Stimulated activated CD8-positive, alpha-beta memory T cell treated with anti-CD3 and anti-CD28 coated beads, Interleukin-12 subunit alpha, Interleukin-12 subunit beta, amount 100 ng/mL, for 4 hours (primary cell): ENCODE measurements at places on chromosomes 11 and 22.

GRCh38 chr11:69059429-69059828 lies 10.7 kb downstream of the TPCN2 start:
- no peak for DNase-seq

- DNase-seq, result no peak
These were observed 5.6 kb downstream of the PLAAT2 start for GRCh38 chr11:63557570-63557969.

GRCh38 chr11:75524665-75525432 lies 892 bp downstream of the GDPD5 start:
- no peak for DNase-seq

DNA sequence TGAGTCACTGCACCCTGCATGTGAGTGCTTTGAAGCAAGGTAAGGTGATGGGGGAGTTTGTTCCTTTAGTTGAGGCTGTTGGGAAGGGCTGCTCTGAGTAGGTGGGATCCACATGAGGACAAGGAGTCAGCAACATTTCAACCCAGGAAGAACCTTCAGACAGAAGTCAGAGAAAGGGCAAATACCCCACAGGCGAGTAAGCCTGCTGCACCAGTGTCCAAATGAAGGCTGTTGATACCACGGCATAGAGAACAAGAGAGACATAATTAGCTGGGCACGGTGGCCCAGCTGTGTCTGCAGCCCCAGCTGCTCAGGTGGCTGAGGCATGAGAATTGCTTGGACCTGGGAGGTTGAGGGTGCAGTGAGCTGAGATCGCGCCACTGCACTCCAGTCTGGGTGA lies 54.3 kb upstream of the CLMP start:
- no peak for DNase-seq

- no peak for DNase-seq
These were observed 119.5 kb downstream of the ENTHD1 start for GRCh38 chr22:39773976-39774539.

DNA sequence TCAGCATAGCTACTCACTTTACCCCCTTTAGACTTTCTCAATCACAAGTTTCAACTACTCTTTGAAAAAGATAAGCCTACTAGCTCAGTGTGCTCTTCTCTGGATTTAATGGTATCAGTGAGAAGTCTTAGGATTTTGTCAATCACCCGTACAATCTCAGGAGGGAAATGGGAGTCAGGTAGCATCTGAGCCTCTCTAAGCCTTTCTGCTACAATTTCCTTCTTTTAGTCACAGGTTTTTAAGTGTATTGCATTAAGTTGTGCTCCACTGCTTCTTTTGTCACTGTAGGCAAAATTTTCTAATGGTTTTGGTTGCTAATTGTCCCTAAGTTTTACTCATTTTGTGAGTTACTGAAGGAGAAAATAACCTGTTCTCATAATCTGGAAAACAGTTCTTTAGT lies 758.5 kb upstream of the CCDC90B start:
- no peak for DNase-seq

DNA sequence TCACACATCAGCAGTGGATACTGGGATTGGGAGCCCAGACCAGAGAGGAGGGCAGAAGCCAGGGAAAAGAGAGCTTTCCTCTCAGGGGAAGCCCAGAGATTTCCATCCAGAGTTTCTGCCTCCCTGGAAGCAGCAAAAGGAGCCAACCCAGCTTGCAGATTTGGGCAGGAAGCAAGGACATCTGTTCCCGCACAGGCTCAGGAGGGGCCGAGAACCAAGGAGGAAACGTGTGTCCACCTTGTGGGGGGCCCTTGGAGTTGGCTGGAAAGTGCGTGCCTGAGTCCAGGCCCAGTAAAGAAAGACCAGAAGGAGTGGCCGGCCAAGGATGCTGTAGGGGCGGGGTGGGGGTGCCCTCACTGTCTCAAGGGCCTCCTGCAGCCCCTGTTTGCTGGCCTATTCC lies 6.0 kb upstream of the NPTXR start:
- DNase-seq, result no peak

DNA sequence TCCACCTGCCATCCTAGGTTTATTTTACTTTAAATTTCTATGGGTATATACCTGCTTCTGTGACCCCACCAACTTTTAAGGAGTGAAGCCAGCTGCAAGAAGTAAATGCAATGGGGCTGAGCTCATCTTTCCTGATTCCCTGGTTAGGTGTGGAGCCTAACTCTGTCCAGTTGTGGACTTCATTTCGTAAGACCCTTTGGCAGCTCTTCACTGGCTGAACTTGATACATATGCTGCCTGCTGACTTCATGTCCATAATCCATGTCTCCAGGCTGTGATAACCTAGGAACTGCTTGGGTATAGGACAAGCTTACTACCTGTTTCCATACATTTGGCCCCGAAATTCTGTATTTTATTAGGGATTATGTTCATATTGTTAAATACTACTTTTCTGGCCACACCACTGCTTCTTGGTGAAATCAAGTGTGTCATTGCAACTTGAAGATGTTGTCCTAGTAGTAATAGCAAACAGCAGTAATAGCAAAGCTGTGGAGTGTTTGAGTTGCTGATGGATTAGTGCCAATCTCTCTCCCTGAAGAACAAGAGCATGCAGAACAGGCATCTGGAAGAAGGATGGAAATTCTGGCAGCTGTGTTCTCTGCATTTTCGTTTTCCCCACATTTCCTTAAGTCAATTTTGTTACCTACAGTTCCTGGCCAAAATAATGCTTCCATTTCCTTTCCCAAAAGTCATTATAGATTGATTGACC lies 31.2 kb downstream of the LDLRAD3 start:
- no peak for DNase-seq

DNA sequence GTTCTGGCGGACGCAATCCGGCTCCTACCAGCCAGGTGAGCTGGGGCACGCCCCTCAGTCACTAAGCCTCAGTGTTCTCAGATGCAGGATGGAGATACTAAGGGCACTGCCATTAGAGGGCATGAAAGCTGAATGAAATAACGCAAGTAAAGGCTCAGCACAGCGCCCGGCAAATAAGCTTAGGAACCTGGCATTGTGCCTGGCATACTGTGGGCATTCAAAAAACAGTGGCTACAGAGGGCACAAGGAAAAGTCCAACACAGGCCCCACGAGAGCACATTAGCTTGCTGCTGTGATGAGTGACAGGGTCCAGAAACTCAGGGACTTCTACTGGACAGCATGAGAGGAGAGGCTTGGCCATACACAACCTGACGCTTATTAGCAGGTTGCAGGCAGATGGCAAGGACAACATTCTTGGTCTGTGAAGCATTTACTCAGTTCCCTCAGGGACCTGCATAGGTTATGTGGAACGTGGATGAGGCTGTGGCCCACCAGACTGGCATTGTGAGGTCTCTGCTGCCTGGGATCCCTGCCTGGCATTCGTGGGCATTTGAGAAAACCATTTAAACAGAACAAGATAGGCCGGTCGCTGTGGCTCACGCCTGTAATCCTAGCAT lies 12.2 kb downstream of the TXN2 start:
- DNase-seq, result no peak

GRCh38 chr11:85590848-85591483 lies 36.2 kb downstream of the DLG2 start:
- DNase-seq, result no peak

- no peak for DNase-seq
These were observed 88.9 kb downstream of the KCNQ1 start for GRCh38 chr11:2533587-2534133.

- no peak for DNase-seq
These were observed 31.5 kb downstream of the CDKN1C start for GRCh38 chr11:2853997-2854560.

DNA sequence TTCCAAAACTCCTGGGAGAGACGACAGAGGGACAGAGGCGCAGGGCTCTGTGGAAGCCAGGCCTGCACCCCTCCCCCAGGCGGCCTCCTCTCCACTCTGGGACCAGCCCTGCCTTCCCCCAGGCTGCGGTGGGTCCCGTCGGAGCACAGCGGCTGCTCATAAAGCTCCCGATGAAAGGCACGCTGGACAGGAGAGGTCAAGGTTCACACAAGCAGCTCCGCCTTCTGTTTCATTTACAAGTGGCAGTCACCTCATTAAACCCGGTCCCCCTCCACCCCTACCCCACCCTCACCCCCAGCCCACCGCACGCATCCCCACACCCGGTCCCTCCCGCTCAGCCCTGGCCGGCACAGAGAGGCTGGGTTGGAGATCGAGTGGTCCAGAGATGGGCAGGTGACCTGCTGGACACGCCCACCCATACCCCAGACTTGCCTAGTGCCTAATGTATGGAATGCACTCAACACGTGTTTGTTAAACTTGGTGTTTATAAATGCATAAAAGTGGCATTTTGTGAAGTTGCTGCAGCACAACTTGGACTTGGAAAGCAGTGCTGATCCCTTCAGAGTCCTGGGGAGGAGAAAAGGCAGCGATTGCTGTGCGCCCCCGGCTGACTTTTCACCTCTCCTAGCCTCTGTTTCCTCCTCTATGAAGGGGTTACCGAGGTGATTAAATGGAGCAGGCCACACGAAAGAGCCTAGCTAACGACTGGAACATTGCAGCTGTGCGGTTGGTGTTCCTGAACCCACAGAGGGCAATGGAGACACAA lies 26.0 kb downstream of the RPUSD4 start:
- no peak for DNase-seq

GRCh38 chr11:128555606-128556005 lies 31.8 kb downstream of the ETS1 start:
- DNase-seq, result no peak

DNA sequence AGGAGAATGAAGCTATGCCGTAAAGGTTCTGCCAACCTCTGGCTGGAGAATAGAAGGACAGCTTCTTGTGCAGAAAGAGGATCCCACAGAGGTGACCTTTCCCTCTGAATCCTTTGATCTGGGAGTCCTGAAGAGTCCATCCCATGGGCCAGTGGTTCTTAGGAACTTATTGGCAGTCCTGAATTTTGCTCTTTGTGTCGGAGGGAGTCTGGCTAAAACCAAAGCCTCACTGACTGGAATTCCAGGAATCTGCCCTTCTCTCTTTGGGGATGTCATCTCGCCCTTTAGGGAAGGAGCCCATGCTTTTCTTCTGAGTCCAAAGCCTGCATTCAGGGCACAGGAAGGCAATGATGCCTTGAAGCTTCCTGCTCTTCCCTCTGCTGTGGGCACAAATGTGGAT lies 45.5 kb downstream of the PKNOX2 start:
- DNase-seq, result no peak

DNA sequence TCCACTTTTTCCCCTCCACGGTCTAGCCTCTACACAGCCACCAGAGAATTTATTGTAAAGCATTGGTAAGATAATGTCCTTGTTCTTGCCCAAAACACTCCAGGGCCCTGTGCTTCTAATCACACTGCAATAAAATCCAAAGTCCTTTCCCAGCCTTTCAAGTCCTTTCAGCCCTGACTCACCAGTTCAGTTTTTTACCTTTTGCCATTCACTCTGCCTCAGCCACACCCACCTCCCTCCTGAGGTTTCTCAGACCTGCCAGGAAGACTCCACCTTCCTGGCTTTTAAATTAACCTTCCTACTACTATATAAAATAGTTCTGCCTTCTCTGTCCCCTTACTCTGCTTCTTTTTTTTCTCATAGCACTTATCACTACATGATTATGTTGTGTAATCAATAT lies 91.0 kb upstream of the ARHGAP32 start:
- no peak for DNase-seq

- no peak for DNase-seq
These were observed 258.6 kb downstream of the METTL15 start for GRCh38 chr11:28366549-28367346.

- DNase-seq, result no peak
These were observed 7.5 kb upstream of the OR8G1 start for GRCh38 chr11:124233376-124233775.

DNA sequence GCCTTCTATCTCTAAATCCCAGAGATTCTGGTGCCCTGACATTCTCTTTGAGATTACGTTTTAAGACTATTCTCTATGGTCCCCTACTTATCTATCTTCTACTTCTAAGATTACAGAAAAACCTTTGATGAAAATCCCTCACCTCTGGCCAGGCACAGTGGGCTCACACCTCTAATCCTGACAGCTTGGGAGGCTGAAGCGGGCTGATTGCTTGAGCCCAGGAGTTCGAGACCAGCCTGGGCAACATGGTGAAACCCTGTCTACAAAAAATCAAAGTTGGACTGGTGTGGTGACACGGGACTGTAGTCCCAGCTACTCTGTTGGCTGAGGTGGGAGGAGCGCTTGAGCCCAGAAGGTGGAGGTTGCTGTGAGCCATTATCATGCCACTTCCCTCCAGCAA lies 14.4 kb downstream of the NUP98 start:
- no peak for DNase-seq

DNA sequence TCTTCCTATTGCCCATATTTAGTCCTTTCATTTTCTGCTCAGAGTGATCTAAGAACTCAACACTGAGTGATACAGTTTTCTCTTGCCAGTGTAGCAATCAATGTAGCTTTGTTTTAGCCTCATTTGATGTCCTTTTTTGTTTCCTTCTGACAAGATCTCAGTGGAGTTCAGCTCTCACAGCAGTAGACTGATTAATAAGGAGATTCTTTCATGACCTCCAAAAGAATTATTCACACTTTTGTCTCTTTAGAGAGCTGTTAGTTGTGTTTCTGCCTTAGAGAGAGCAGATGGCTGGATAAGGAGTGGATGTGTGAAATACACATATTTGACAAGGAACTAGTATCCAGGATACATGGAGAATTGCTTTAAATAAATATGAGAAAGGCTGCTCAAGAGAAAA lies 6.6 kb upstream of the TMEM225 start:
- no peak for DNase-seq

- DNase-seq, result no peak
These were observed 186.2 kb downstream of the CWF19L2 start for GRCh38 chr11:107271425-107271824.

DNA sequence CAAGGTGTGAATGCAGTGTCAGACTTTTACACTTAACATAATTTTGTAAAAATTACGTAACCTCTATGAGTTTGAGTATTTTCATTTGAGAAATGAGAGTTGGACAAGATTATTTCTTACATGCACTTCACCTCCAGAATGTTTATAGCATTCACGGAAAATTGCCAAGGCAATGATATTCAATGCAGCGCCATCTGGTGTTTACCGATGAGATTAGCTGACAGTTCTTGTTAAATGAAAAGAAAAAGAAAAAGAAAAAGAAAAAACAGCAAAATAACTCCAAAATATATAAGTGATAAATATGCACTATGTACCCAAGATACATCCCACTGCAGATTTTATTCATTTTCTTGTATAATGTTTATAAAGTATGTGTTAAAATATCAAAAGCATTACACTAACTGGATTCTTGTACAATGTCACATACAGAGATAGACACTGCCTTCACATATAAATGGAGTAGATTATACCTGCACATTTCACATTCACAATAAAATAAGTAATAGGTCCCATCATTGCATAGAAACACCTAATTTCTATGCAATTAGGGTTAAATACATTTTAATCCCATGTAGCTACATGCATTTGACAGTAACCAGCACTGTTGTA lies 976.3 kb upstream of the FAT3 start:
- DNase-seq, result no peak

- no peak for DNase-seq
These were observed 138.1 kb downstream of the TBC1D22A start for GRCh38 chr22:46900549-46900948.

- DNase-seq, result no peak
These were observed 10.6 kb downstream of the RAB6A start for GRCh38 chr11:73750228-73750627.

GRCh38 chr22:46571642-46572250 lies 34.3 kb upstream of the CELSR1 start:
- no peak for DNase-seq

- DNase-seq, result no peak
These were observed 8.9 kb downstream of the RDX start for GRCh38 chr11:110287537-110287936.

- DNase-seq, result no peak
These were observed 19.2 kb downstream of the GLYATL1 start for GRCh38 chr11:58958500-58958899.
